Mesothelial cell of epicardium (in vitro differentiated cells): ENCODE measurements at places on chromosomes 3 and 15. TPM values are rescaled to one million over a fixed set of nuclear protein-coding genes. Genes with fewer than 3 reads are reported as not detected.

DNA sequence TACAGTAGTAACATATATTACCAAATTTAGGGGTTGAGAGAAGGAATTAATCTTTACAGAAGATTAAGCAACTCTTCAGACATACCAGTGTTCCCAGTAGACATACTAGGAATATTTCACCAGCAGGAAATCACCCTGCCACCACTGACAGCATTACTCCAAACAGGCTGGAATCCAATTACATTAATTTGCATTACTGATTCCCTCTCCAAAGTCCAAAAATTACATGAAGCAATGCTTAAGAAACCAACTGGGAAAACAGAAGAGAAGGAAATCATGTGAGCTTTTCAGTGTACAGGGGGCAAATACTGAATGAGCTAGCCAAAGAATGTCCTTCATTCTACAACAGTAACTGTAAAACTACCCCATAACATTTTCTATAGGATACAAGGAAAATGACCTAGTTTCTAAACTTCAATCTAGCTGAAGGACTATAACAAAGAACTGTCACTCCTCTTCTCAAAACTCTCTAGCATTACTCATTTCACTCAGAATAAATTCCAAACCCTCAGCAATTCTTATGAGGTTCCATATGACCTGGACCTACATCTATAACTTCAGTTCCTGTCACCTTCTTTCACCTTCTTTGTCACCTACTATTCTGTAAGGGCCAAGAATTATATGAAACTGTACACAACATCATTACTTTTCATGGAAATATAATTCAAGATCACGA, 72.7 kb downstream of the INO80 start:
- no peak for DNase-seq

COL6A5 gene
- 0.04 to 0.09 TPM (median 0.07 TPM) in 3 replicates for total RNA-seq

DNA sequence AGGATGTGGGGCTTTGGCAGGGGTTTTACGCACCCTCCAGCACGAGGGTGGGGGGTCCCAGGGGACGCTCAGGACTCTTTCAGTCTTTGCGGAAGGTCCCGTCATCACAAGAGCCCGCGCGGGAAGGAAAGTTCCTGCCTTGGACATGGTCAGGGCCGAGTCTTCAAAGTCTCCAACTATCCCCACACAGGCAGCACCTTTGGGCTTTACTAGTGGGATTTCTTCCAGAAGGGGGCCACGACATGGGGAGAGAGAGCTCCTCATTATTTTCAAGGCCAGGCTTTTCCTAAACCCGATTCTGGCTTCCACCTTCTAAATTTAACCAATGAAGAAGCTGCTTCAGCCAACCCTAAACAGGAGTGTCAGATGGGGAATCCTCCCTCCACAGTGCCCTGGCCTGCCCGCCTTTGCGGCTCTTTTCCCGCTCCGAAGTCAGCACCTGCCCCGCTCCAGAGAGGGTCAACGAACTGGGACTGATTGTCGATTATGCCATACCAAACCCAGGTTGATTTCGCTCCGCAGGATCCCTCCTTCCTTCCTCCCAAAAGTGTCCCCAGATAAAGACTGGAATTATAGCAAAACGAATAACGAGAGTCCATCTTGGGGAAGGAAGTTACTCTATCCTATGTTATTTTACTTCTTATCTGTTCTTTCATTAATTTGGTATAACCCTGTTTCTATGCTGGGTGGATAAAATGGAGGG, 11.0 kb downstream of the SHOX2 start:
- no peak for DNase-seq

- no peak for DNase-seq
These were observed 1191.0 kb upstream of the ALCAM start for GRCh38 chr3:104175696-104176095.

TRH gene
- total RNA-seq: 0.13 to 0.38 TPM (median 0.31 TPM) in 3 replicates

- DNase-seq: peak; percentile 34
These were observed 182.6 kb upstream of the ROPN1 start for GRCh38 chr3:124174476-124174875.

SI gene
- total RNA-seq: not detected in 3 replicates

TNFSF10 gene
- total RNA-seq: 1.2 to 2.3 TPM (median 1.7 TPM) in 3 replicates

DNA sequence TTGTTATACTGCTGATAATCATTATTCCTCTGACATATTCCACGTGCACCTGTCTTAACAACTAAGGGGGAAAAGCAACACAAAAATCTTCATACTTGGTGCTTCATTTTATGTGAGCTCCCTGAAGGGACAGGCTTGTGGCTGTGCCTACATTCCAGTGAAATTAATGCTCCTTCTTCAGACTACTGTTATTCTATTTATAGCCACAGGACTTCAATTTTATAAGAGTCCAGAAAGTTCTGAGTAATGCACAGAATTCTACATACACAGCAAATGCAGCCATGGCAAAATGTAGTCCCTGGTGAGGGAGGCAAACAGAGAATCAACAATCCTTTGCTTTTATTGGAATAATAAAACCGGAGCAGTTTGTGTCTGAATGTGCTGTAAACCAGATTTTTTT, 417.1 kb downstream of the RBMS3 start:
- no peak for DNase-seq

ACVR2B gene
- 45.5 to 50.4 TPM (median 49.9 TPM) in 3 replicates for total RNA-seq

ILDR1 gene
- total RNA-seq: 3.4 to 4.1 TPM (median 4.1 TPM) in 3 replicates

DNA sequence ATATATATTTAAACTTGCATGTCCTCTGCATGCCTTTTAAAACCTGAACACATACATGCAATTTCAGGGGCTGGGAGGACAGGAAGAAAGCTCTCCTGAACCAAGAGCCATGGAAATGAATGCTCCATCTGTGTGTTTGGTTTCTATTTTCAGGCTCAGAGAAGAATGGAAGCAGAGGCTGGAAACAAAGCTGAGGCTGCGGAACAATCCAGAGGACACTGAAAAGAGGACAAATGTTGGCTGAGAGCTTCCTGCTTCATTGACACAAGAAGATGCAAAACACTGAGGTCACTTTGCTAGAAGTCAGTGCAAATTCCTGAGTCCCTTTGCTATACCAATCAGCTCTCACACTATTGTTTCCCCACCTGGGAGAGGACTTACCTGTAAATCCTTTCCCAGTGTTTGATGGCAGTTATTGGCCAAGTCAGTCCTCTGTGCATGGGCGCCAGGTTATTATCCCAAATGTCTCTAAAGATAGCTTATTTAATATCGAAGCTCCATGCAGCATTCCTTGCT, 12.7 kb downstream of the FAM240A start:
- DNase-seq: no peak

GRCh38 chr3:72301779-72302178, 516.8 kb upstream of the PROK2 start:
- no peak for DNase-seq
